ENCODE measurements at places on chromosomes 6 and 20.

DNA sequence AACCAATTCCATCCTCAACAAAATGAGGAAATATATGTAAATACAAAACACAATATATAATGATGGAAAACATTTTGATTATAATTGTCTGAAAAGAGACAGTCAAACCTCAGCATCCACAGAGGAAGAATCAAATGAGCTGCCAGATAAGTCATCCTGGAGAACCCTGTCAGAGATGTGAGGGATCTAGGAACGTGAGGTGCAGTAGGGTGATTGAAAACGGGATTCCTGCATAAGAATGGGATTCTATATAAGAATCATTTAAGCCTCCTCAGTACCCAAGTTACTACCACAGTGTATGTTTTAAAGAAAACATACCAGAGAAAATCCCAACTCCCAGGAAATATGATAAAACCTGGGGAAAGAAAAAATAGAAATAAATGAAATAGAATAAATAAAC is 690.5 kb downstream of the FRK start:
- no peak for DNase-seq

DNA sequence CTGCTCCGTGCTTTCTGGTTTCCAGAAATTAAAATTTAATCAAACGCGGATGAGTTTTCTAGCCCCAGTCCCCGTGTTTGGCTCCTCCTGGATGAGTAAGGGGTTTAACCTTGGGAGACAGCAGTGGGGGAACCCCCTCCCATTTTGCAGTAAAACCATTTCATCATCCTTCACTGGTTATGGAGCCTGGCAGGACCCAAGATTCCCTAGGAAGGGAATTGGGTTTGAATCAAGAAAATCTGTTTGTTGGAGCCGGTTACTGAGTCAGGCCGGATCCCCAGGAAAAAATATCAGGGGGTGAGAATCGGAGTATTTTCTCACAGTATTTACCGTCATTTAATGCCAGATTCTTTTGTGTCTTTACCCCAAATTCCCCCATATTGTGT is 754 bp downstream of the YWHAB start:
- DNase-seq = no peak

DNA sequence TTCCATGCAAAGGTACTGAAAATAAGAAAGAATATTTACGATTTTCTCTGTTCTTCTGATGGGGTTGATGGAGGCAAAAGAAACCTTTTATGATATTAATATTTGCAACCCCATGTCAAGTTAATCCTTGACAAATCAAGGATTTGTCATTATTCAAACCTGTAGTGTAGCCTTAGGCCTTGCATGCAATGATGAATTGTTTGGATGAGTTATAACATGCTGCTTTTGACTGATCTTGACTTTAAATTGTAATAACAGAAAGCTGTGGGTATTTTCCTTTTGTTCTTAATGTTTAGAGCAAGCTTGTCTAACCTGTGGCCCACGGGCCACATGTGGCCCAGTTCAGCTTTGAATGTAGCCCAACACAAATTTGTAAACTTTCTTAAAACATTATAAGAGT is 13.0 kb upstream of the BAG2 start:
- DNase-seq = no peak

DNA sequence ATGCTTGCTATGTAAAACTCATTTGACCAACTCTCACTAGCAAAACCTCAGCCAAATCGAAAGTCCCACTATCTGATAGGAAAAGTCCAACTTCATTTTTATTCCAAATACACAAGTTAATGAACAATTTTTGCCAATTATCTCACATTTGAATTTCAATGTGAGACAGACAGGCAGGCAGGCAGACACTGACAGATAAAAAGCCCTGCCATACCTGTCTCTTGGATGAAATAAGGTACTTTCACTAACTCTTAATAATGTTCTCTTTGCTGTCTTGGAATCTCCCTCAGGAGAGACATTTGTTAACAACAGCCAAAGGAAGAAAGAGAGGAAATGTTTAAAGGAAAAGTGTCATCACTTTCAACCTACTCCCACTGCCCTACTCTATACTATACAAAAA is 82.0 kb downstream of the RNGTT start:
- DNase-seq = no peak

GRCh38 chr6:144564202-144564601 is 279.1 kb downstream of the UTRN start:
- no peak for DNase-seq

- no peak for DNase-seq
Observed at GRCh38 chr20:56155625-56156024, 92.9 kb upstream of the MC3R start.

- DNase-seq = no peak
Observed at GRCh38 chr20:53842301-53843099, 227.9 kb downstream of the BCAS1 start.

- DNase-seq = no peak
Observed at GRCh38 chr6:6870921-6871320, 236.8 kb upstream of the RREB1 start.

- peak; percentile 5 for DNase-seq
Observed at GRCh38 chr6:97150932-97151331, 132.1 kb downstream of the MMS22L start.

DNA sequence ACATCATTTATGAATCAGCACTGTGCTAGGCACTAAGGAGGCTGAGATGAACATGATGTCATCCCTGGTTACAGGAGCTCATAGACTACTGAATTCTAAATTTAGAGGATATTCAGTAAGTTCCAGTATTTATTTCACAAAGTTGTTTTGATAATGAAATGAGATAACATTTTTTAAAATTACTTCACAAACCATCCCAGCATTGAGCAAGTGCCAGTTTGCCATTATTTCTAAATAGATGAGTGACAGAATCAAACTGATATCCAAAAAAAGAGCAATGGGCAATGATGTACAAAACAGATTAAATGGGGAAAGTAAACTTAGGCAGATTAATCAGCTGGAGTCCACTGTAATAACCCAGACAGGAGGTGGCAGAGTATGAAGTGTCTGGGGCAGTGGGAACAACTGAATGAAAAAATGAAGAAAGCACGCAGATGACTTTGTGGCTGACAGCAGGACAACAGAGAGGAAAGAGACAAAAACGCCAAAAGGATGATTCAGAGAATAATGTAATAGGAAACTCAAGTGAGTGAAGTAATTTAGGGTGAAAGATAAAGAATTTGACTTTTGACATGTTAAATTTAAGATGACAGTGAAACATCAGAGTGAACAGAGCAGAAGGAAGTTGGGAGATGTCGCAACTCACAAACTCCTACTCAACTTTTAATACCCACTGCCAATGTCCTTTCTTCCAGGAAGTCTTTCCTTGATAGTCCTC is 70.2 kb downstream of the RCAN2 start:
- DNase-seq = no peak

DNA sequence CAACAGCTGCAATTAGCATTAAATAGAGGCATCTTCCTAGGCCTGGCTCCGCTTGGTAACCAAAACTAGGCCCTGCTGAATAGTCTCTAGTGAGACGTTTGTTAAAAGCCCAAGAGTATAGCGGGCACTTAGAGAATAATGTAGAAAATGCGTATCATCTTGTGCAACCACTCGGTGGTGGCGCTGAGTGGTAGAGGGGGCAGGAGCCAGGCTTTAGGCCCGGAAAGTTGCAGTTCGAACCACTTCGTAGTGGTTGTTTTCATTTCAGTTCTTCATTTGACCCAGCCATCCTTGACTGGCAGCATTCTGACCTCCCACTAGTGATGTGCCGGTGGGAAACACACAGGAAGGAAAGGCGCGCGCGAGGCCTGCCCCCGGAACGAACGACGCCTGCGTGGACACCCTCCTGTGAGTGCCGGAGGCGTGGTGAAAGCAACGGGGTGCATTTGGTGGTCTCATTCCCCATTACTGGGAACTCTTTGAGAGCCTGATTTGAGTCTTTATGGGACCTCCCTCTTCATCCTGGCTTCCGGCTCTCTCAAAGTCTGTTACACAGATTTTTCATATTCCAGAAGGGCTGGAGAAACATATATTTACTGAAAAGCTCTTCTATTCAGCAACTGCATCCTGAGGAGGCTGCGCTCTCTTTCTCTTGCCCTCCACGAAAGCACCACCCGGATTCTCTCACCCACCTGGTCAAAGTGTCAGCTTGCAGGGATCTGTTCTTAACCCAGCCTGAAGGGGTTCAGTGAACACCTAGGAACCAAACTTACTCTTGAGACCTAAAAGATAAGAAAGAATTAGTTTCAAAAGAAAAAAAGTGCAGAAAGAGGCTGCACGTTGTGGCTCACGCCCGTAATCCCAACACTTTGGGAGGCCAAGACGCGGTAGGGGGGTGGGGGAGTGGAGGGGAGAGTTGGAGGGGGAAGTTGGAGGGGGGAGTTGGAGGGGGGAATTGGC is 18.2 kb downstream of the GPX5 start:
- peak; percentile 46 for DNase-seq

DNA sequence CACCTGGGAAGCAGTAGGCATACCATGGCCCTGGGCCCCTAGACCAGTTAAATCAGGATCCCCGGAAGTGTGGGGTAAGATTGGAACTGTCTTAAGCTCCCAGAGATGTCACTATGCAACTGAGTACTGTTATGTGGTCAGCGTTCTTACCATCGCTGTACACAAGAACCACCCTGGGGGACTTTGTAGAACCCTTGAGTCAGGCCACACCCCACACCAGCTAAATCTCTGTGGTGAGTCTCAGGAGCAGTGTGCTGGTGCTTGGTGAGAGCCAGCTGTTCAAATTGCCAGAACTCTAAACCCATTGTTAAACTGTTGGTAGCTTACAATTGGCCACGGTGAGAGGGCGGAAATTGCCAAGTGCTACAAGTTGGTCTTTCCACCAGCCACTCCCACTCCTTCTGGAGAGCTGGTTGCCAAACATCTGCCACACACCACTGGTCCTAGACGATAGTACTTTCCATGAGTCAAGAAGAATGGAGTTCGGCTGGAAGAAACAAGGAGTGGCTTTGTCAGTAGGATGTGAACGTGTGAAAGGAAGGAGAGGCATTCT is 80.5 kb upstream of the SYNDIG1 start:
- DNase-seq = no peak

DNA sequence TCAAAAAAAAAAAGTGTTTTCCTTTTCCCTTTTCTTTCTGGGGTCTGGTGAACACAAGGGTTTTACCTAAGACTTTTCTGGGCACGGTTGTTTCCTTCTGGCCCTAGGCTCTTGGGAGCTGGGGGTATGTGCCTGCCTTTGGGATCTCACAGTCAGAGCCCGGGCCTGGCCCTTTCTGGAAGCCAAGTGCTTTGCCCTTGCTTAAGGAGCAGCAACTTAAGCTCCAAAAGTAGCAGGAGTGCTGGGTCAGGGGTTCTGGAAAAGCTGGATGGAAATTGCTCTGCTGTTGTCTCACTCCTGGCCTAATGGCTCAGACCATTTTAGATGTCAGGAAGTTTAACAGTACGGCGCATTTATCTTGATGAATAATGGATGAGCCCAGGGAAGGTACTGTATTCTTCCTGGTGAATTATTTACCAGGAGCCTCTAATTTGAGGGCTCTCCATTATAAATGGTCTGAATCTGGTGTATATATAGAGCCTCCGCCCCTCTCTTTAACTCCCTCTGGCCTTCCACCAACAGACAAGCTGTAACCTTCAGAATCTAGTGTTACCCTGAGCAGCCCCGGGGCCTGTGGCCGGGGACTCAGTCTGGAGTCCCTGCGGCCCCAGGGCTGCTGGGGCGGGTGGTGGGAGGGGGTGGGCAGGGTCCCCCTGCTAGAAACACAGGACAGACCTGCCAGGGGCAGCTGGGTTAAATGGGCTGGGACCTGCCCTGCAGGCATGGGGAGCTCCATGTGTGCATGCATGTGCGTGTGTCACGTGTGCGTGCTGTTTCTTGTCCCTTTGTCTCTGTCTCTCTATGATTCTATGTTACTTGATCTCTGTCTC is 37.5 kb downstream of the PTK7 start:
- no peak for DNase-seq

- DNase-seq = no peak
Observed at GRCh38 chr20:40932436-40932835, 96.2 kb upstream of the TOP1 start.

Data from large intestine (tissue), 12 donors.